Epithelial cell of alveolus of lung (primary cell): ENCODE measurements at places on chromosomes 11 and 22. TPM values are rescaled to one million over a fixed set of nuclear protein-coding genes. Genes with fewer than 3 reads are reported as not detected.

MB gene
- total RNA-seq: not detected in 2 replicates

TSG101 gene
- 85.3 and 98.2 TPM in 2 replicates for total RNA-seq

AHNAK gene
- total RNA-seq: 242 and 261 TPM in 2 replicates

MYOD1 gene
- total RNA-seq: 5.3 TPM in 1 of 2 replicates, not detected in the other

IRAG1 gene
- 0.64 and 4.1 TPM in 2 replicates for total RNA-seq

MOV10L1 gene
- 0.91 and 3.0 TPM in 2 replicates for total RNA-seq

RIMBP3B gene
- total RNA-seq: under 0.01 TPM in 1 of 2 replicates, not detected in the other

TMEM45B gene
- total RNA-seq: not detected in 2 replicates

FJX1 gene
- total RNA-seq: 16.7 and 54.0 TPM in 2 replicates

RGL4 gene
- total RNA-seq: not detected in 2 replicates

GSTT2 gene
- total RNA-seq: 0.13 TPM in 1 of 2 replicates, not detected in the other

C22orf42 gene
- not detected in 2 replicates for total RNA-seq

INSC gene
- 0.08 and 2.7 TPM in 2 replicates for total RNA-seq

NCF4 gene
- not detected in 2 replicates for total RNA-seq

GAL3ST1 gene
- total RNA-seq: not detected in 2 replicates

ZNF280B gene
- 0.72 and 1.8 TPM in 2 replicates for total RNA-seq

NEFH gene
- total RNA-seq: 1.3 and 2.2 TPM in 2 replicates

GLYAT gene
- 0.13 TPM in 1 of 2 replicates, not detected in the other for total RNA-seq

ANGPTL5 gene
- not detected in 2 replicates for total RNA-seq

ANKK1 gene
- not detected in 2 replicates for total RNA-seq

SLC39A13 gene
- total RNA-seq: 111 and 118 TPM in 2 replicates

CD3D gene
- not detected in 2 replicates for total RNA-seq

KCNJ4 gene
- 0.08 TPM in 1 of 2 replicates, not detected in the other for total RNA-seq

PDE3B gene
- 1.2 and 15.0 TPM in 2 replicates for total RNA-seq

HBD gene
- not detected in 2 replicates for total RNA-seq

CNGA4 gene
- 0.16 TPM in 1 of 2 replicates, not detected in the other for total RNA-seq

CPT1B gene
- 0.52 and 3.8 TPM in 2 replicates for total RNA-seq

PRR5 gene
- total RNA-seq: 2.2 and 11.4 TPM in 2 replicates

SCGB1D2 gene
- not detected in 2 replicates for total RNA-seq

DMC1 gene
- total RNA-seq: 1.0 and 1.9 TPM in 2 replicates

TRIM48 gene
- total RNA-seq: not detected in 2 replicates

TRIM68 gene
- 5.3 and 11.6 TPM in 2 replicates for total RNA-seq

GRAP2 gene
- 0.52 TPM in 1 of 2 replicates, not detected in the other for total RNA-seq

TRIM49D1 gene
- not detected in 2 replicates for total RNA-seq

ALDH3B1 gene
- total RNA-seq: 16.7 and 47.0 TPM in 2 replicates

OR52E8 gene
- not detected in 2 replicates for total RNA-seq

OR8D1 gene
- under 0.01 TPM in 1 of 2 replicates, not detected in the other for total RNA-seq

SAC3D1 gene
- 6.7 and 16.2 TPM in 2 replicates for total RNA-seq

PKNOX2 gene
- 2.6 TPM in 2 replicates for total RNA-seq

HOATZ gene
- under 0.01 TPM in 1 of 2 replicates, not detected in the other for total RNA-seq

APOBEC3A gene
- not detected in 2 replicates for total RNA-seq

UVRAG gene
- 8.5 and 12.5 TPM in 2 replicates for total RNA-seq

TP53I11 gene
- total RNA-seq: 58.2 and 64.2 TPM in 2 replicates

APOA4 gene
- total RNA-seq: not detected in 2 replicates

SLC25A18 gene
- 0.16 and 0.65 TPM in 2 replicates for total RNA-seq

NARS2 gene
- total RNA-seq: 11.1 and 11.7 TPM in 2 replicates

GPHA2 gene
- not detected in 2 replicates for total RNA-seq

VSTM5 gene
- 0.13 TPM in 1 of 2 replicates, not detected in the other for total RNA-seq

OR5B3 gene
- total RNA-seq: not detected in 2 replicates

CRYBB3 gene
- total RNA-seq: not detected in 2 replicates

PGA3 gene
- not detected in 2 replicates for total RNA-seq

FADS3 gene
- total RNA-seq: 24.4 and 71.2 TPM in 2 replicates

DKK3 gene
- 231 and 338 TPM in 2 replicates for total RNA-seq

TSSK2 gene
- not detected in 2 replicates for total RNA-seq

UEVLD gene
- 24.7 and 28.4 TPM in 2 replicates for total RNA-seq

MMP27 gene
- not detected in 2 replicates for total RNA-seq

ASCL2 gene
- 1.2 TPM in 1 of 2 replicates, not detected in the other for total RNA-seq
